ENCODE measurements at places on chromosomes 4 and X.

DNA sequence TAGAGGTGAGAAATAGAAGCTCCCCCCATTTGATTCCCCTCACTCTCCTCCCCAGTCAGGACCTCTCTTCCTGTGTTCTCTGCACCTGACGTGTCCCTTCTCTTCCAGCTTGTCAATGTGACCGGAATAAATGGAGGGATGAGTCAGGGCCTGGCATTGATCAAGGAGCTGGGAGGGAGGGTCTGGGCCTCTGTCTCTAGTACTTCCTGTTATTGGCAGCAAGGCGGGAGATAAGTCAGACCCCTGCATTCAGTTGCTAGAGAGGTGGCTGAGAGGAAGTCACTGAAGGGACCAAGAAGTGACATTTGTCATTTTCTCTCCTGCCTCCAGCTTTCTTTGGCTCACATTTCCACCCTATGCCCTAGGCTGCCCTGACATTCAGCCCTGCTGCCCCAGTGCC lies 35.1 kb upstream of the ZNF41 start:
- DNase-seq: no peak

DNA sequence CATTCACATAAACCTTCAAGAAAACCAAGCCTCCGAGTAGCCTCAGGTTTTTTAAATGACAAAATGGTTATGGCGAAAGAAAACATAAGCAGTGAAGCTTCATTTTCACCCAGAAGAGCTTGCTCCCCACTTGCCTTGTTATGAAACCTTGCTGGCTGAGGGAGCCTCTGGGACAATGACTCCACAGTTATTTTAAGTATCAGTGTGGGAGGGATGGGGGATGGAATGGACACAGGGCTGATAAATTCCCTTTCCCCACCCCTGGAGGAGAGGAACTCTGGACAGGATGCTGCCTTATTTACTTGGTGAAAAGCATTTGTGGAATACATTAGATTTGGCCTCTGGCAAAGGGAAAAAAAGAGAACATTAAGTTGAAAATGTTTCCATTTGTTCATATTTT lies 220.7 kb upstream of the CNKSR2 start:
- DNase-seq: no peak

- no peak for DNase-seq
These were observed 83.7 kb upstream of the NHS start for GRCh38 chrX:17291171-17291900.

DNA sequence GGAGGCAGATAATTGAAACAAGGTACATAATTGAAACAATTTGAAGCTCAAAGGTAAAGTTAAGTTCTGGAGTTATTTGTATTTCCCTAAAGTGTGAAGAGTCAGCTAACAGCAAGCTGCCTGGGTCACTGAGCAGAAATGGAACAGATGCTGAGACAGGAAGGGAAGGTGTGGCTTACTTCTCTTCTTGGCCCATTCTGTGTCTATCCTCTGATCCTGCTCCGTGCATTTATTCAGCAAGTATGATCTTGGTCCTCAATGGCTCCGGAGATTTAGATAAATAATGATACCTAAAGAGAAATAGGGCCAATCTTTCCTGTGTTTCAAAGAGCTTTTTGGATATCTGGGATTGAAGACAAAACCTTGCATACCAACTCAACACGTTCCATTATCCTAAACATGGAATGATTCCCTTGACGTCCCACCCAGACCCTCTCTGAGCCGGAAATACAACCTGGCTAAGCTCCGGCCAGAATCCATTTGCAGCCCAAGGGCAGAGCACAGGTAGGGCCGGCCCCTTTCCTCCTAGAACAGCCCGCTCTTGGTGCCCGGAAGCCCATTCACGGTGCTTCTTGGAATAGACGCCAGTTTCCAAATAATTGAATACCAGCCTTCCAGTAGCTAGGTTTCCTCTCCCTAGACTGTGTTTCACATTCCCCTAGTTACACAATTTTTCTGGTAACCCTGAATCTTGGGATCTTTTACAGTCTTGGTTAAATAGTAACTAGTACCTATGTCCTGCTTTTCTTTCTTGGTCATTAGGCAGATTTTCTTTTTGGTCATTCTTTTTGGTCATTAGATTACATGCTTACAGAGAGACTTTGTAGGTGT lies 211.0 kb downstream of the NWD2 start:
- no peak for DNase-seq

DNA sequence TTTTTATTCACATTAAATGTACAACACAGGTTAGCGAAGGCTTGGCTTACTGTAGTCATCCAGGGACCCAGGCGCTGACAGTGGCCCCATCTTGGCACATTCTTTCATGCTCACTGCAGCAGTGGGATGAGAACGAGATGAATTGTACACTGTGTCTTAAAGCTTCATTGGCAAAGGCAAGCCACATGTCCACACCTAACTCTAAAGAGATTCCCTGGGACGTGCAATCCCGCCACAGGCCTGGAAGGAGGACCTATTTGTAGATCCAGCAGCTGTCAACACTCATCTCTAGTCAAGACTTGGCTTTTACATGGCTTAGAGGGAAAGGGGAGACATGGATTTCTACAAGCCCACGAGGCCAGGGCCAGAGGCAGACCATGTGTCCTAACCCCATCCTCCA lies 16.1 kb upstream of the CXCR3 start:
- DNase-seq: no peak

- no peak for DNase-seq
These were observed 17.4 kb downstream of the TLR10 start for GRCh38 chr4:38765382-38765781.

- no peak for DNase-seq
These were observed 131.3 kb downstream of the SLC7A11 start for GRCh38 chr4:138110815-138111214.

- no peak for DNase-seq
These were observed 339.7 kb downstream of the DMD start for GRCh38 chrX:32871636-32872035.

- no peak for DNase-seq
These were observed 6.0 kb downstream of the PDLIM5 start for GRCh38 chr4:94457692-94458106.

- DNase-seq: no peak
These were observed 226.0 kb downstream of the RPA4 start for GRCh38 chrX:97109730-97110129.

All from NCI-H1694 treated with DMSO at 0.1 percent for 48 hours (cell line).